ENCODE measurements at places on chromosomes 5 and 9. TPM values are rescaled to one million over a fixed set of nuclear protein-coding genes. Genes with fewer than 3 reads are reported as not detected.

GRCh38 chr5:133957080-133957479 lies 11.3 kb downstream of the C5orf15 start:
- peaks cover 6% of the 10 kb centered on the region for H3K36me3 ChIP-seq
- H3K27ac ChIP-seq = no peak overlapping the region
- no peak for DNase-seq
- no peak overlapping the region for H3K4me3 ChIP-seq

DNA sequence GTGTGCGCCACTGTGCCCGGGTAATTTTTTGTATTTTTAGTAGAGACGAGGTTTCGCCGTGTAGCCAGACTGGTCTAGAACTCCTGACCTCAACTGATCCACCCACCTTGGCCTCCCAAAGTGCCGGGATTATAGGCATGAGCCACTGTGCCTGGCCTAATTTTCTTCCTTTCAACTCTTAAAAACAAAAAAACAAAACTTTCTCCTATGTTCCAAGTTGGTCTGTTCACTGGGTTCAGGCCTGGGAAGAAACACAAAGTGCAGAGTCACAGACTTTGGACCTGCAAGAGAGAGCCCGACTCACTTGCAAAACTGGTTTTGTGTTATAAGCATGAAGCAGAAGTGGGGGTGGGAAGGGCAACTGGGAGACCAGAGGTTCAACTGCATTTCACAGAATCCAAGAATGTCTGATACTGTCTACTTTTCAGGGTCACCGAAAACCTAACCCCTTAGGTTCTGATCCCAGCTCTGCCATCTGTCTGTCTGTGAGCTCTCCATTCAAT lies 5.2 kb upstream of the HDHD3 start:
- H3K27me3 ChIP-seq = no peaks in the 10 kb centered on the region
- H3K4me3 ChIP-seq = no peak overlapping the region
- peak; percentile 94 for DNase-seq
- H3K27ac ChIP-seq = peak overlapping the region; percentile 98
- peaks cover 83% of the 10 kb centered on the region for H3K4me1 ChIP-seq
- H3K36me3 ChIP-seq = no peaks in the 10 kb centered on the region

- no peaks in the 10 kb centered on the region for H3K27me3 ChIP-seq
- H3K4me3 ChIP-seq = no peak overlapping the region
- DNase-seq = no peak
- H3K36me3 ChIP-seq = no peaks in the 10 kb centered on the region
Observed at GRCh38 chr5:34523387-34523726, 132.8 kb upstream of the RAI14 start.

- DNase-seq = no peak
- peaks cover 23% of the 10 kb centered on the region for H3K4me1 ChIP-seq
- no peak overlapping the region for H3K27ac ChIP-seq
- no peaks in the 10 kb centered on the region for H3K36me3 ChIP-seq
- H3K4me3 ChIP-seq = no peak overlapping the region
Observed at GRCh38 chr9:77912895-77913693, 118.5 kb downstream of the GNAQ start.

- DNase-seq = no peak
- H3K4me3 ChIP-seq = no peak overlapping the region
- no peaks in the 10 kb centered on the region for H3K4me1 ChIP-seq
Observed at GRCh38 chr5:111792471-111793058, 35.6 kb upstream of the NREP start.

DNA sequence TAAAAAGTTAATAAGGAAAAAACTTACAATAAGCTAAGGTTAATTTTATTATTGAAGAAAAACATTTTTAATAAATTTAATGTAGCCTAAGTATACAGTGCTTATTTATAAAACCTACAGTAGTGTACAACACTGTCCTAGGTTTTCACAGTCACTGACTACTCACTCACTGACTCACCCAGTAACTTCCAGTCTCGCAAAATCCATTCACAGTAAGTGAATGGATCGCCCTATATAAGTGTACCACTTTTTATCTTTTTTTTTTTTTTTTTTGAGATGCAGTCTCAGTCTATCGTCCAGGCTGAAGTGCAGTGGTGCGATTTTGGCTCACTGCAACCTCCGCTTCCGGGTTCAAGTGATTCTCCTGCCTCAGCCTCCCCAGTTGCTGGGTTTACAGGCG lies 47.7 kb downstream of the FNIP1 start:
- no peaks in the 10 kb centered on the region for H3K27me3 ChIP-seq
- no peak for DNase-seq
- H3K4me3 ChIP-seq = no peak overlapping the region
- peaks cover 4% of the 10 kb centered on the region for H3K4me1 ChIP-seq
- no peak overlapping the region for H3K27ac ChIP-seq

DNA sequence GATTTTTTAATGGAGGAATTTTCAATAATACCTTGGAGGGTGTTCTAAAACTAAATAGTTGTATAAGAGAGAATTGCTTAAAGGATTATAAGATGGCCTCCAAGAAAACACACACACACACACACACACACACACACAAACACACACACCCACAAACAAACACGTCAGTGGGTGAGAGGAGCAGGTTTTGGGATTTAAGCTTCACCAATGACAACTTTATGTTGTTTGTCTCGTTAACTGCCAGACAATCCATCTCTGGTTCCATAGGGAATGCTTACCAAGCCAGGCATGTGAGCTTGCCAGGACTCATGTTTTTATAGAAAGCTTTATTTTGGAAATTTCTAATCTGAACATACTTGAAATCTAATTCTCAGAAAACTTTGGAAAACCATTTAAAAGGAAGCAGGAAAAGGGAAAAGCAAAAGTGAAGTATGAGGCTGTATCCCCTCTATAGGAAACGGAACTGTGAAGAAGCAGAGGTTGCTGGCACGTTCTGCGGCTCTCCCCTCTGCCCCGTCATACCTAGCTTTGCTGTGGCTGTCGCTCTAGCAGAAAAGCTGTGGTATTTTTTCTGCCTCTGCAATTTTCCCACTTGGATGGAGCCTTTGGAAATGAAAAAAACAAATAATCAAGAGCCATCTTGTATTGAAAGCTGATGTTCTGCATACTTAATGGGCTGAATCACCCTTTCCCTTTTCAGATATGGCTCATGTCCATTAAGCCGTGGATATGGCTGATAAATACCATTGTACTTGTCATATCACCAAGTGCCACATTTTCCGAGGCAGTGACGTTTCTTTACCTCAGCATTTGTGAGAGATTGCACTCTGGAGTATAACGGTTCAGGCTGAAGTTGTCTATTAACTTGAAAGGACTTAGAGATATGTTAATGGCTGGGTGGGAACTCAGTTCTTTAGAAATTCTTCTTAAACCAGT lies 112.7 kb downstream of the NTRK2 start:
- H3K4me1 ChIP-seq = no peaks in the 10 kb centered on the region
- no peak for DNase-seq
- H3K4me3 ChIP-seq = no peak overlapping the region
- no peaks in the 10 kb centered on the region for H3K36me3 ChIP-seq

DNA sequence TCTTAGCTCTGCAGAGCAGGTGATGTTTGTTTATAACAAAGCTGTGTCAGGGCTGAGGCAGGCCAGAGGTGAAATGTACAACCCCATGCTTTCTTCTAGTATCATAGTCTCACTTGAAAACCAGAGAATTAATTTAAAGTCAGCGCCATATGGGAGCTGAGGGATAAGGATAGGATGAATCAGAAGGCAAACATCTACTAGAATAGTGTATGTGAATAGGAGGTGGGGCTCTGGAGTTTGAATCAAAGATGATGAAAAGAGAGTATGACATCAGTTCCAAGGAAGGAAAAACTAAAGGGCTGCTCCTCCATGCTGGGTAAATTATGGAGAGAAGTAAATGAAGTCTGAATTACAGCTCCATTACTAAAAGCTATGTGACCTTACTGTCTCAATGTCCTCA lies 441.5 kb downstream of the RASEF start:
- H3K27ac ChIP-seq = no peak overlapping the region
- H3K36me3 ChIP-seq = no peaks in the 10 kb centered on the region
- no peaks in the 10 kb centered on the region for H3K4me1 ChIP-seq
- DNase-seq = no peak

Gene OR1Q1
- not detected for total RNA-seq

All from body of pancreas (tissue), 4 donors.